Transverse colon (tissue), 4 donors: ENCODE measurements at places on chromosomes 7 and 10. TPM values are rescaled to one million over a fixed set of nuclear protein-coding genes. Genes with fewer than 3 reads are reported as not detected.

The EEF1AKMT2 gene
- 5.8 TPM for total RNA-seq

- peak; percentile 72 for DNase-seq
These were observed 92.1 kb downstream of the CYP51A1 start for GRCh38 chr7:92042056-92042737.

The CACNA2D1 gene
- total RNA-seq, result 28.1 TPM

DNA sequence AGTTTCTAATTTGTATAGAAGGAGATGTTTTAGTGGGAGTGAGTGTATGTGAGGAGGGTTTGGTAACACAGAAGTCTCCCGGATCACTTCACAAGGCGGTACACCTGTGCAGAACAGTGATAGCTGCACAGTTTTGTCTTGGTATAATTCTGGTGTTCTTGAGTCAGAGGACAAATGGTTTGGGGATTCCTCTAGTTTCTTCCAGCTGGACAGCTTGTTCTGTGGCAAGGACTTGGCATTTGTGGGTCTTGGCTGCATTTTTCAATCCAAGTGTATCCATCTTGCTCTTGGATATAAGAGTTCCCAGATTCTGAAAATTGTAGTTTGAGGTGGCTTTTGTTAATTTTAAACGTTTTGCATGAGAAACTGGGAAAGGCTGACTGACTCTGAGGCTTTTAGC lies 135.7 kb downstream of the AHR start:
- no peak for DNase-seq

DNA sequence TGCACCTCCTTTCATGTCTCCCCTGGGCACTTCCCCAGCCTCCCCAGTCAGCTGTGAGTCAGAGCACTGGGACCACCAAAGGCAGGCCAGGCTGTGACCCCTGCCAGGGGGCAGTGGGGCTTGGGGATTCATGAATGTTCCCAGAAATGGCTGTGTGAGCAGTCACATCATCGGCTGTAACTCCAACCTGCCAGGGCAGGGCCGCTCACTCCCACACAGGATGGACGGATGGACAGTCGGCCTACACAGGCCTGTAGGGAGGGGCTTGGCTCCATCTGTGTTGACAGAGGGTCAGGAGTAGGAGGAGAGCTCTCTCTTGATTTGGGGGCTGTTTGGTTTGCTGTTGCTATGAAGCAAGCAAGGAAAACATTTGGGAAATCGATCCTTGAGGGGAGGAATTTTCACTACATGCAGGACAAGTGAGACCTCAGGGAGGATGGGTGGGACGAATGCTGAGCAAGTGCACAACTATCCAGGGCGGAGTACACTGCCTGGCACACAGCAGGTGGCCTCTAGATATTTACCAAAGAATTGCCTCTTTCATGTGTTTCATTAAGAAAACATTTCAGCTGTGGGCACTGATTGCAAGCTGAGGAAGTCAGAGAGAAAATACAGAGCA lies 2.9 kb upstream of the IGFBP1 start:
- no peak for DNase-seq
